T-helper 17 cell (primary cell): ENCODE measurements at places on chromosomes 3 and 15.

- no peaks in the 10 kb centered on the region for H3K27me3 ChIP-seq
- DNase-seq, result no peak
- no peak overlapping the region for H3K4me3 ChIP-seq
Measured at GRCh38 chr3:188220097-188220788, 66.3 kb downstream of the LPP start.

DNA sequence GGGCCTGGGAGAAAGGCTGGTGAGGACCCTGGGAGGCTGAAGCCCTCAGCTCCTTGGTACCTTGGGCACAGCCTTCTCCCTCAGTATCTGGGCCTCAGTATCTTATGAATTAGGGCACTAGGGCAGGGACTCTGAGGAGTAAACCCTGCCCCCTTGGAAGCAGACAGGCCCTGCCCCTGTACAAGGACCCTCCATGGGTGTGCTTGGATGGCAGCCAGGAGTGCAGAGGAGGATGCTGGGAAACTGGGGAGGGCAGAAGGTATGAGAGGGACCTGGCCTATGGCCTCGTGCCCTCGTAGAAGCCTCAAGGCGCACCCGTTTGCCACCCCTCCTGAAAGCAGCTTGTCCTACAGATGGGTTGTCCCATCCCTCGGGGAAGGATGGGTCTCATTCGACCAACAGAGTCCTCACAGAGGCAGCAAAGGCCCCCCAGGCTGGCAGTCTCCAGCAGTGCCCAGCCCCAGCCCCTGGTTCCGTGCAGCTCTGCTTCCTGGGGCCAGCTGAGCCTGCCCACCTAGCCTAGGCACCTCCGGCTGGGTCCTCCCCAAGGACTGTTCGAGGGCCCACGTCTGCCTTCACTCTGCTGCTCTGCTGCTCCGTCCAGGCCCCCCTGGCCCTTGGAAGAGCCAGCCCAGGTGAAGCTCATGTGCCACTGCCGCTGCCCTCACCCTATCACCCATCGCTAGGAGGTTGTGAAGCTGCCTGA, 15.3 kb upstream of the SEMA3F start:
- no peak overlapping the region for H3K4me3 ChIP-seq

DNA sequence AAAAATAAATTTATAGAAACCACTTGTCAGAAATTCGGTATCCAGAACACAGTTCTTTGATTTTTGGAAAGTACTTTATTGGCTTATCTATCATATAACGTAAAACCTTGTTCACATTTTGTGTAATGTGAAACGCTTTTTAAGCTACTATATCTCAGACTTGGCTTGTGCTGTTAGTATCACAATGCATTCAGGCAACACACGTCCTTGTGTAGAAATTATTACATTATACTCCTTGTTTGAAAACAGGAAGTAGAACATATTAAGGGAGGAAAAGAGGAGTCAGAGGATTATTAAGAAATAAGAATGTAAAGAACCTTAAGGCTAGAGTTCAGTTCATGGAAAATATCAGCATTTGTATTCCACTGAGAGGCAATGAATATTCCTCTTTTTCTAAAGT, 1.6 kb downstream of the DNAJC13 start:
- peaks cover 26% of the 10 kb centered on the region for H3K4me1 ChIP-seq
- peaks cover 8% of the 10 kb centered on the region for H3K36me3 ChIP-seq
- no peak for DNase-seq

- H3K27ac ChIP-seq, result no peak overlapping the region
- H3K4me1 ChIP-seq, result no peaks in the 10 kb centered on the region
- no peaks in the 10 kb centered on the region for H3K27me3 ChIP-seq
Measured at GRCh38 chr3:79427081-79427480, 340.7 kb downstream of the ROBO1 start.

DNA sequence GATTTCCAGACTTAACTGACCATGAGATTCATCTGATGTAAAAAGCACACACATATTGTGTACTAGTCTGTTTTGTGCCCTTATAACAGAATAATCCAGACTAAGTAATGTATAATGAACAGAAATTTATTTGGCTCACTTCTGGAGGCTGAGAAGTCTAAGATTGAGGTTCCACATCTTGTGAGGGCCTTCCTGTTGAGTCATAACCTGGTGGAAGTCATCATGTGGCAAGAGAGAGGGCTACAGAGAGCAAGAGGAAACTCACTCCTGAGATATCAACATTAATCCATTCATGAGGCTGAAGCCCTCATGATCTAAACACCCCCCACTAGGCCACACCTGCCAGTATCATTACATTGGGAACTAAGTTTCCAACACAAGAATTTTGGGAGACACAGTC, 977.6 kb downstream of the MCTP2 start:
- no peak overlapping the region for H3K27ac ChIP-seq
- H3K27me3 ChIP-seq, result no peaks in the 10 kb centered on the region
- no peaks in the 10 kb centered on the region for H3K4me1 ChIP-seq
- H3K36me3 ChIP-seq, result no peaks in the 10 kb centered on the region
- DNase-seq, result no peak
- no peak overlapping the region for H3K4me3 ChIP-seq

DNA sequence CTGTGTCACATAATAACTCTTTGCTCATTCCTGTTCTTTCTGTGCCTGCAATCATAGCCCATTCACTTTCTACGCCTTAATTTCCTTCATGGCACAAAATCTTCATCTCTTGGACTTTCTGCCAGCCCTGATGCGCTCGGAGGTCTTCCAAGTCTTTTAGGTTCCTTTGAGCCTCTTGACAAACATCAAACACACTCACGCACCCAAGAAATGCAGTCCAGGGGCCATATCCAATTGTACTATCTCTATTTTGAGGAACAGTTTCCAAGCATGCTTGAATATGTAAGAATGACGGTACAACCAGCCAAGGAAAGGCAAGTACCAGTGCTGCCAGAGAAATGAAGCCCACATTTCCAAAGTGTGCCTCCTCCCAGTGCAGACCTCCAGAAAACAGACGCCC, 234.1 kb downstream of the MEX3B start:
- no peak for DNase-seq
- no peaks in the 10 kb centered on the region for H3K27me3 ChIP-seq
- H3K36me3 ChIP-seq, result no peaks in the 10 kb centered on the region
- no peaks in the 10 kb centered on the region for H3K4me1 ChIP-seq
- no peak overlapping the region for H3K4me3 ChIP-seq

DNA sequence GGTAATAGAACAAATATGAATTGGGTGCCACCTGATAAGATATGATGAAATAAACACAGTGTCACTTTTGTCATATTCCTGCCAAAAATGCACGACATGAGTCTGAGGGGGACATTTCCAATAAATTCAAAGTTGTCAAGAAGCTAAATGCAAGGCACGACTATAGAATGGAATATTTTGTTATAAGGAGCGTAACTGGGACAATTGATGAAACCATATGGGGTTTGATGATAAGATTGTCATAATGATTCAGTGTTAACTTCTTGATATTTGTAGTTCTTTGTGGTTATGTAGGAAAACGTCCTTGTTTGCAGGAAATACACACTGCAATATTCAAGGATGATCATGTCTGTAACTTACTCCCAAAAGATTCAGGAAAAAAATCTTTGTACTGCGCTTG, 163.3 kb downstream of the MEX3B start:
- peaks cover 8% of the 10 kb centered on the region for H3K27me3 ChIP-seq
- DNase-seq, result no peak
- H3K4me1 ChIP-seq, result no peaks in the 10 kb centered on the region
- H3K36me3 ChIP-seq, result no peaks in the 10 kb centered on the region
- H3K27ac ChIP-seq, result no peak overlapping the region

- H3K36me3 ChIP-seq, result no peaks in the 10 kb centered on the region
- peaks cover 13% of the 10 kb centered on the region for H3K27me3 ChIP-seq
- H3K27ac ChIP-seq, result no peak overlapping the region
- no peaks in the 10 kb centered on the region for H3K4me1 ChIP-seq
Measured at GRCh38 chr3:102447272-102447671, 12.5 kb downstream of the ZPLD1 start.

DNA sequence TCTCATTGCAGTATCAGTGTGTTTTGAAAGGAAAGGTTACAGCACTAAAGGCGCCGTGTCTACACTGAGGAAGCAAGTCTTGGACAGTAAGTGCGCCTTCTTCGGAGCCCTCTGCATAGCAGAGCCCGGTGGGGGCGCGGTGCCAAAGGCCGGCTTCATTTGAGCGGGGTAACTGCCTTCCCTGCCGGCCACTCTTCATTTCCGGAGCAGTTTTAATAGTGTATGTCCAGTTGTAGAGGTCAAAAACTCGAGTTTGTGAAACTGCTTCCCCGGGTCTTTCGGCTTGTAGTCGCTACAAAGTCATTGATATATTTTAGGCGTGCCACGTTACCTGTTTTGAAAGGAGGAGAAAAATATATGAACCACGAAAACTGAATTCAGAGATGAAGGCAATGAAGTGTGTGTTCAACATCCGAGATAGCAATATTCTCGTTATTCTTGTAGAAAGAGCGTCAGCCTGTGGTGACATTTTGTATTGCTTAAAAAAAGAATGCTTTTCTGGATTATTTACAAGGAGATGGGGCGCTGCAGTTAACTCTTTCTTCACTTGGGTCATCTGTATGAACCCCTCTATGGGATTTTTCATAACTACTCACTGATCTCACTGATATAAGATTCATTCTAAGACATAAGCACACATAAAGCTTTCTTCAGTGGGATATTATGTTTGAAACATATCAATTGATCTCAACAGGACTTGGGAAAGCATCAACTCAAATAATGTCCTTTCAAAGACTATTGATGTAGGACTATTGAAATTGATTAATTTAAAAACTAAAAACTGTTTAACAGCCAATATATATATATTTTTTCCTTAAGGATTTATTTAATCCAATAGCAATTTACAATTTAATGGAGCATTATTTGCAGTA, 3.0 kb downstream of the ALCAM start:
- H3K27me3 ChIP-seq, result peaks cover 12% of the 10 kb centered on the region
- H3K4me3 ChIP-seq, result peak overlapping the region; percentile 98
- peak overlapping the region; percentile 100 for H3K27ac ChIP-seq
- peak; percentile 19 for DNase-seq
- H3K36me3 ChIP-seq, result no peaks in the 10 kb centered on the region

DNA sequence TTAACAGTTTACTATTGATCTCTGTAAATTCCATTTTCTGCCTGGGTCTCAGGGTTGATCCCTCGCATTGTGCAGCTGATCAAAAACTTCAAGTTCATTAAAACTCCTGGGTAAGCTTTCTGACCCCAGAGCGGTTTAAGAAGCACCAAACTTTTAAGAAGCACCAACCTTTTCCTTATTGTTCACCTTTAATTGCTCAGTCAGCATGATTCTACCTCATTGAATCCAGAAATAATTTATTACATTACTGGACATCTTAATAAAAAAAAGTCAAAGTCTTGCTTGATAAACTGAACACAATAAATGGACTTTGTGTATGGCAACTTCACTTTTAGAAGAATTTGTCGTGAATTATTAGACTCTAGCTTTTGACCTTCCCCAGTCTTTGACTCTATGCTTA, 46.9 kb downstream of the HDGFL3 start:
- H3K4me1 ChIP-seq, result peaks cover 12% of the 10 kb centered on the region
- H3K27ac ChIP-seq, result no peak overlapping the region
- no peak overlapping the region for H3K4me3 ChIP-seq
- no peaks in the 10 kb centered on the region for H3K27me3 ChIP-seq
- no peaks in the 10 kb centered on the region for H3K36me3 ChIP-seq
- DNase-seq, result no peak

- H3K27ac ChIP-seq, result no peak overlapping the region
- H3K4me1 ChIP-seq, result peaks cover 16% of the 10 kb centered on the region
- no peak overlapping the region for H3K4me3 ChIP-seq
- no peak for DNase-seq
Measured at GRCh38 chr3:190619761-190620160, 105.9 kb downstream of the IL1RAP start.

GRCh38 chr3:188200481-188200880, 46.5 kb downstream of the LPP start:
- H3K27ac ChIP-seq, result no peak overlapping the region
- H3K4me3 ChIP-seq, result no peak overlapping the region
- H3K36me3 ChIP-seq, result peaks cover 5% of the 10 kb centered on the region
- peaks cover 42% of the 10 kb centered on the region for H3K4me1 ChIP-seq

GRCh38 chr3:172087602-172088580, 48.5 kb downstream of the FNDC3B start:
- no peaks in the 10 kb centered on the region for H3K27me3 ChIP-seq
- no peak for DNase-seq
- H3K36me3 ChIP-seq, result no peaks in the 10 kb centered on the region
- H3K27ac ChIP-seq, result peak overlapping the region; percentile 87
- peak overlapping the region; percentile 72 for H3K4me3 ChIP-seq

DNA sequence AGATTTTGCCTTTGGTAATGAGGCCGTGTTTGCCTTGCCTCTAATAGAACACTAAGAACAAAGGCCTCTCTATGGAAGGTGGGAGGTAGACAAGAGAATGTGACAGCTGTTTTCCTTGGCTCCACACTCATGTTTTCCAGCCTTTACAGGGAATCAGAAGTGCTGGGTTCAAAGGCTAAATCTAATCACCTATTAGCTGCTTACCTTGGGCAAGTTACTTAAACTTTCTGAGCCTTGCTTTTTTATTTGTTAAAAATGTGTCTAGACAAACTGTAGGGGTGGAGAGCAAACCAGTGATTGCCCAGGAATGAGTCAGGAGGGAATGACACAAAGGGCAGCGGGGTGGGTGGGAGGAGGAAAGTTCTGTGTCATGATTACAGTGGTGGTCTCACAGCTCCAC, 179.0 kb downstream of the P3H2 start:
- no peak for DNase-seq
- peaks cover 3% of the 10 kb centered on the region for H3K36me3 ChIP-seq
- no peak overlapping the region for H3K27ac ChIP-seq
- H3K4me3 ChIP-seq, result no peak overlapping the region
- H3K4me1 ChIP-seq, result no peaks in the 10 kb centered on the region

GRCh38 chr3:188174317-188175044, 20.5 kb downstream of the LPP start:
- H3K27ac ChIP-seq, result no peak overlapping the region
- peaks cover 10% of the 10 kb centered on the region for H3K36me3 ChIP-seq
- H3K4me1 ChIP-seq, result peaks cover 56% of the 10 kb centered on the region
- no peak for DNase-seq
- no peaks in the 10 kb centered on the region for H3K27me3 ChIP-seq
- H3K4me3 ChIP-seq, result no peak overlapping the region

- no peaks in the 10 kb centered on the region for H3K36me3 ChIP-seq
- no peak overlapping the region for H3K4me3 ChIP-seq
- peaks cover 44% of the 10 kb centered on the region for H3K27me3 ChIP-seq
- H3K4me1 ChIP-seq, result no peaks in the 10 kb centered on the region
- H3K27ac ChIP-seq, result no peak overlapping the region
Measured at GRCh38 chr15:80484333-80484864, 80.2 kb downstream of the ARNT2 start.

GRCh38 chr15:94631608-94632007, 400.2 kb downstream of the MCTP2 start:
- DNase-seq, result no peak
- H3K4me1 ChIP-seq, result peaks cover 7% of the 10 kb centered on the region
- H3K36me3 ChIP-seq, result no peaks in the 10 kb centered on the region
- no peak overlapping the region for H3K27ac ChIP-seq

DNA sequence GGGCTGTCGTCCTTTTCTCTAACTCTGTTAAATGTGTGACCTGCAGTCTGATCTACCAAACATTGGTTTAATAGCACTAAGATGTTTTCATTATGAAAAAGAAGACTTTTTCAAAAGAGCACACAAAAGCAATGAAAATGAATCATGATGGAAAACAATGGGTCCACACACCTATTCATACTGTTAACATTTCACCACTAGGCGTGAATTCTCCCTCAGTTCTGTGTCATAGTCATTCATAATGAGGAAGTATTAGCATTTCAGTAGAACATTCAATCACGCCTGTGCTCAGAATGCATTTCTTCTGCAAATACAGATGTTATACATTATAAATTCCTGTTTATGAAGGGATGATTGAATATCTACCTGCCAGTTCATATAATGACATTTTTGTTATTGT, 35.9 kb downstream of the EIF4E3 start:
- peaks cover 4% of the 10 kb centered on the region for H3K36me3 ChIP-seq
- H3K27ac ChIP-seq, result peak overlapping the region; percentile 75
- no peak overlapping the region for H3K4me3 ChIP-seq
- peaks cover 15% of the 10 kb centered on the region for H3K4me1 ChIP-seq
- H3K27me3 ChIP-seq, result no peaks in the 10 kb centered on the region
